ENCODE measurements at places on chromosomes 11 and 22. TPM values are rescaled to one million over a fixed set of nuclear protein-coding genes. Genes with fewer than 3 reads are reported as not detected.

DNA sequence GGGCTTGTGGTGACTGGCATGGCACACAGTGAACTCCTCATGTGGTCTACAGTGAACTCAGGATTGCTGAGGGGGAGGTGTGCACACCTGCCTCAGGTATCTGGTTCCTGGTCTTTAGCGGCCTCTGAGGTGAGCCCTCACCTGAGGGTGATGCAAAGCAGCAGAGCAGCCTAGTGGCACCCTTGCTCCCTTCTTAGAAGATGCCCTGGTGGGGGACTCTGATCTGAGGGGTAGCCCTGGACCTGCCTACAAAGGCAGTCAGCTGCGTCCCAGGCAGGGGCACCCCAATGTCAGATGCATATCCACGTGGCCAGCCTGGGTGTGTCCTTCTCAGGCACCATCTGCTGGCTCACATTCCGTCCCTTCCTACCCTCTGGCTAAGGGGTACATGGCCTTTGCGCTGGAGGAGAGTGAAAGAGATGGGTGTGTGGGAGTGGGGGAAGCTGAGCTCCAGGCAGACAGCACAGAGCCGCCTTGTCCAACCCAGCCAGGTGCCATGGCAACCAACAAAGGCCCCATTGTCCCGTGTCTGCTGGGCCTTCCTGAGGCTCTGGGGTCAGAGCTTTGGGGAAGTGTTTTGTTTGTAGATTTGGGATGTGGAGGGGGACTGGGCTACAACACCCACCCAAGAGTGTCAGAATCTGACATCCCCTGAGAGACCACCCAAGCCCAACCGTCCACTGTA, 5.8 kb downstream of the PLEKHB1 start:
- no peaks in the 10 kb centered on the region for H3K27me3 ChIP-seq
- no peak overlapping the region for H3K27ac ChIP-seq
- no peak overlapping the region for H3K4me3 ChIP-seq
- peaks cover 7% of the 10 kb centered on the region for H3K4me1 ChIP-seq

- peaks cover 30% of the 10 kb centered on the region for H3K4me1 ChIP-seq
- H3K27ac ChIP-seq = no peak overlapping the region
- DNase-seq = no peak
Observed at GRCh38 chr11:74992852-74993251, 4.1 kb downstream of the NEU3 start.

DNA sequence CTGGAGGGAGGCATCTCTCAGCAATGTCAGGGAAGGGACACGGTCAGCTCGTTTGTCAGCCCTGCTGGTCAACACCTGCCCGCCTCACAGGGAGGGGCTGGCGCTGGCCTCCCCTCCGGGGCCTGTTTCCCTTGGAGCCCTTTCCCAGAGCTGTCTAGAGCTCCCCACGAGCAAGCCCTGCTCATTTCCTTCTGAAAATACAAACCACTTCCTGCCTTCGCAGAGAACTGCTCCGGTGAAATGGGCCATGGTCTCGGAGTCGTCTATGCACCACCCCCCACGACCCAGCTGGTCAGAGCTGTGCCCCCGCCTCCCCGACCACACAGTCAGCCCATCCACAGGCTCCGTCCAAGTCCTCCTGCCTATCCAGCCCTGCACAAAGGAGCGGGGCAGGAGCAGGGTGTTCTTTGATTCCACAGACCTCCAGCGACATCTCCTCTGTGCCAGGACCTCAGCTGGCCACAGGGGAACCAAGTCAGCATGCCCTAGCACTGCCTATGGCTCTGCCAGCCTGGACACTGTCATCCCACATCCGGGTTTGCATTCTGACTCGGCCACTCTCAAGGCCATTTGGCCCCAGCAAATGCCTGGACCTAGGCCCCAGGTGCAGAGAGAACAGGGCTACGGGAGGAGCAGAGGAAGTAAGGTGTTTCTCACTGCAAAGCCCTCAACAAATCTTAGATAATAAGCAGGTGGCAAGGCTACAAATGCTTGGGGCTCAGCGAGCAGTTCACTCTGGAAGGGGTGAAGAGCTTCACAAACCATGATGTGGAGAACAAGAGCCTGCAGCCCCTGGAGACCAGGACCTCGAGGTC, 82.1 kb upstream of the WNT11 start:
- DNase-seq = peak; percentile 78
- no peaks in the 10 kb centered on the region for H3K36me3 ChIP-seq
- peak overlapping the region; percentile 43 for H3K4me3 ChIP-seq
- H3K4me1 ChIP-seq = peaks cover 20% of the 10 kb centered on the region
- H3K27me3 ChIP-seq = no peaks in the 10 kb centered on the region
- peak overlapping the region; percentile 82 for H3K27ac ChIP-seq

- no peaks in the 10 kb centered on the region for H3K4me1 ChIP-seq
- H3K4me3 ChIP-seq = no peak overlapping the region
- no peak overlapping the region for H3K27ac ChIP-seq
- H3K36me3 ChIP-seq = no peaks in the 10 kb centered on the region
- H3K27me3 ChIP-seq = peaks cover 7% of the 10 kb centered on the region
Observed at GRCh38 chr11:116715383-116715782, 57.4 kb downstream of the BUD13 start.

DNA sequence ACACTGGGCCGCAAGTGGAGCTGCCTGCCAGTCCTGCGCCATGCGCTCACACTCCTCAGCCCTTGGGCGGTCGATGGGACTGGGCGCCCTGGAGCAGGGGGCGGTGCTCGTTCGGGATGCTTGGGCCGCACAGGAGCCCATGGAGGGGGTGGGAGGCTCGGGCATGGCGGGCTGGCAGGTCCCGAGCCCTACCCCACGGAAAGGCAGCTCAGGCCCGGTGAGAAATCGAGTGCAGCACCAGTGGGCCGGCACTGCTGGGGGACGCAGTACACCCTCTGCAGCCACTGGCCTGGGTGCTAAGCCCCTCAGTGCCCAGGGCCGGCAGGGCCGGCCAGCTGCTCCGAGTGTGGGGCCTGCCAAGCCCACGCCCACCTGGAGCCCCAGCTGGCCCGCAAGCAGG, 328.7 kb upstream of the LRRC4C start:
- no peaks in the 10 kb centered on the region for H3K4me1 ChIP-seq
- no peaks in the 10 kb centered on the region for H3K27me3 ChIP-seq
- H3K27ac ChIP-seq = no peak overlapping the region
- DNase-seq = no peak

- H3K4me1 ChIP-seq = peaks cover 28% of the 10 kb centered on the region
- peaks cover 3% of the 10 kb centered on the region for H3K27me3 ChIP-seq
Observed at GRCh38 chr11:72784662-72785061, 9.2 kb downstream of the STARD10 start.

Gene CD3E
- total RNA-seq = 571 TPM

Gene PHOX2A
- total RNA-seq = not detected

Gene GGTLC3
- not detected for total RNA-seq

Gene SLC6A5
- not detected for total RNA-seq

Gene DLG2
- 1.0 TPM for total RNA-seq

Data from activated CD4-positive, alpha-beta T cell treated with anti-CD3 and anti-CD28 coated beads, Interleukin-2, amount 10 ng/mL, durations not matched to agents 24 days and 14 days (primary cell).